NCI-H526 (cell line): ENCODE measurements at places on chromosomes 7 and 10.

- no peak for DNase-seq
Observed at GRCh38 chr10:43177595-43177994, 39.4 kb downstream of the CSGALNACT2 start.

GRCh38 chr10:49611816-49612512, 1.9 kb downstream of the SLC18A3 start:
- no peak for DNase-seq

DNA sequence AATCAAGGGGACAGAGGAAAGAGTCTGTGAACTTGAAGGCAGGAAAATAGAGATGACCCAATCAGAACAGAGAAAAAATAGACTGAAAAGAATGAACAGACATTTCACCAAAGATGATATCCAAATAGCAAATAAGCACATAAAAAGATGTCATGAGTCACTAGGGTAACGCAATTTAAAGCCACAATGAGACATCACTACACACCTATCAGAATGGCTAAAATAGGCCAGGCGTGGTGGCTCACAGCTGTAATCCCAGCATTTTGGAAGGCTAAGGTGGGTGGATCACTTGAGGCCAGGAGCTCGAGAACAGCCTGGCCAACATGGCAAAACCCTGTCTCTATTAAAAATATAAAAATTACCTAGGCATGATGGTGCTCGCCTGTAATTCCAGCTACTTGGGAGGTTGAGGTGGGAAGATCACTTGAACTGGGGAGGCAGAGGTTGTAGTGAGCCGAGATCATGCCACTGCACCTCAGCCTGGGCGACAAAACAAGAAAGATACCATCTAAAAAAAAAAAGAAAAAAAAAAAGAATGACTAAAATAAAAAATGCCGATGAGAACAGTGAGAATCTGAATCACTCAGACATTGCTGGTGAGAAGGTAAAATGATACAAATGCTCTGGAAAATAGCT, 100.9 kb downstream of the LHPP start:
- DNase-seq: no peak

DNA sequence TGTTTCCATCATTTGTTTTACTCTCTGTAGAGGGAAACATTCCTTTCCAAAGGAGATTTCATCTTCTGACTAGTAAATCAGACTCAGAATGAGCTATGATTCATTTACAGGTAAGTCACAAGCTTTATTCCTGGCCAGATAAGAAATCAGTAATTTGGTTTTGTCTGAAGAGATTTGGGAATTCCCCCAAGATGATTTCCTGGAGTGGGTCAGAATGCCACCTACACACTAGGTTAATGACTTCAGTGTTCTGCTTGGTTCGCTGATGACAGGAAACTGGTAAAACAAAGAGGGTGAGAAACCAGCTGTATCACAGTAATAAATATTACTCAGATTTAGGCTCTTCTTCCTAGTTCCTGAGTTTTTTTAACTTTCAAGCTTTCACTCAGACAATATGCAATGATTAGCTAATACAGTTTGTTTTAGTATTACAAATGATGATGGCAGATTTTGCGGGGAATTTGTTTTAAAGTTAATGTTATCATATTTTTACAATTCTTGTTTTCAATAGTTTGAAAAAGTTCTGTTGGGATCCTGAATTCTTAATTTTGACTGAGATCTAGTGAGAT, 8.3 kb upstream of the ASZ1 start:
- no peak for DNase-seq

- no peak for DNase-seq
Observed at GRCh38 chr7:3552499-3552898, 251.4 kb downstream of the SDK1 start.

DNA sequence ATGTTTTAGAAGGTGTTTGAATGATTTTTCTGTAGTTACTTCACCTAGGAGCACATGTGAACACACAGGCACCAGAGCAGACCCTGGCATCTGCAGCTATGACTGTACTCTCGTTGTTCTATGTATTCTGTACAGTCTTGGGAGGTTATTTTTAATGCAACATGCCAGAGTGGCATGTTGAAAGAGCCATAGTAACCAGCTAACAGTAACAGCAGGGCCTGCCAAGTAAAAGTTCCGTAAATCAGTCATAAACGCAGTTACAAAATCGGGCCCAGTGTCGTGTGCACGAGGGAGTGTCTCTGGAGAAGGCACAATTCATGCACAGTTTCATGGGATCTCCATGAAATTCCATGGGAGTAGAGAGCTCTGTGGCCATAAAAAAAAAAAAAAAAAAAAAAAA, 108.3 kb upstream of the CDK6 start:
- DNase-seq: no peak

GRCh38 chr7:4871930-4872675, 10.3 kb upstream of the PAPOLB start:
- DNase-seq: no peak

DNA sequence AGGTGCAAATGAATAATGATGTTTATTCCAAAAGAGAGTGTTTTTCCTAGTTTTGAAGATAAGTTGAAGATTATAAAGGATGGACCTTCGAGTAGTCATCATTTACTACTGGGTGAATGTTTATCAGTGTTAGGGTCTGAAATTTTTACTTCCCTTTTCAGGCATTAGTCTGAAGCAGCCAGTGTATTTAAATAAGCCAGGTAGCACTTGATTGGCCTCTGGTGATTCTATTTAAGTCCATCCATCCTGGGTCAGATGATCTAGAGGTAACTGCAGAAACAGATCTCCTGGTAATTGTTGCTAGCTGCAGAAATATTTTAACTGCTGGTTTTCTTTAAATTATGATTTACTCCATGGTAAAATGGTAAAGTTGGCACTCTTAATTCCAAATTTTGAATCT, 34.1 kb upstream of the AGR2 start:
- DNase-seq: no peak

DNA sequence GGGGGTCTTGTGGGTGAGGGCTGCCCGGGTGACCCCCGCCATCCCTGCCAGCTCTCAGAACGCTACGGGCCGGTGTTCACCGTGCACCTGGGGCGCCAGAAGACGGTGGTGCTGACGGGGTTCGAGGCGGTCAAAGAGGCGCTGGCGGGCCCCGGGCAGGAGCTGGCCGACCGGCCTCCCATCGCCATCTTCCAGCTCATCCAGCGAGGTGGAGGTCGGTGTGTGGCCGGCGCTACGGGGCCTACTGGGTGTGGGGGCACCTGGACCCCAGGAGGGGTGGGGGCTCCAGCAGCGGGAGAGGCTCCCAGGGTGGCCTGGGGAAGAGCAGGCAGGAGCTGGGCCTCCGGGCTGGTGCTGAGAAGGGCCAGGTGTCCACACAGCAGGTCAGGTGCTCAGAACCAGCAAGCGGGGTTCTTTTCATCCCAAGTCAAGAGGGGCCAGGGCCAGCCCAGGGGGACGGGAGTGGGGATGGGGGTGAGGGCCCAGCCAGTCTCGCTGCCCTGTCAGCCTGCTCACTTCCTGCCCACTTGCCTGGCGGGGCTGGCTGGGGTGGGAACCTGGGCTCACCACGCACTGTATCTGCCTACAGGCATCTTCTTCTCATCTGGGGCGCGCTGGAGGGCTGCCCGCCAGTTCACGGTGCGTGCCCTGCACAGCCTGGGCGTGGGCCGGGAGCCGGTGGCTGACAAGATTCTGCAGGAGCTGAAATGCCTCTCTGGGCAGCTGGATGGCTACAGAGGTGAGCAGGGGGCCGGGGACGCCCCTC, 1.6 kb downstream of the CYP2W1 start:
- no peak for DNase-seq

DNA sequence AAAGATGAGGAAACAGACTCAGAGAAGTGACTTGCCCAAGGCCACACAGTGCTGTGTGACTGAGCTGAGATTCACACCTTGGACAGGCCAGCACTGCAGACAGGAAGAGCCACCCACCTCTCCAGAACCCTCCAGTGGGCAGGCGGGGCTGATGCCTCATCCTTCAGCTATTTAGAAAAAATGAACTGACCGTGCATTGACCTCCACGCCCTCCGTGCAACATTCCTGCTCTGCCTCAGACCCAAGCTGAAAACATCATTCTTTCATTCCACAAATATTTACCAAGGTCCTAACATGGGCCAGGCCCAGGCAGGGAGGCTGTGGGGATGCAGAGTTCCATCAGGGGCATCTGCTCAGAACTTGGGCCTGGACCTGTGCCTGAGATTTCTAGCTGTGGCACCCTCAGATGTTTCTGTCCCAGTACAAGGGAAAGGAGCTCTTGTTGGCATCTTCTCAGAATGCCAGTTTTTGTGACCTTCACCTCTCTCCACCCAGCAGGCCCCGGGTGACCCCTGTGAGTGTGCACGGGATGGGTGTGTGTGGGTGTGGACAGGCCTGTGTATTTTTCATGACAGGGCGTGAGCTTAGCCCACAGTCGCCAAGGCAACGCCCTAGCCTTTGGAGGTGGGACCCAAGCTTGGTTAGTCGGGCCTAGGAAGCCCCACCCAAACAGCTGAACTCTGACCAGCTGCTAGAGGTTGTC, 6.5 kb downstream of the VSIR start:
- no peak for DNase-seq

GRCh38 chr7:84085998-84086397, 108.6 kb downstream of the SEMA3A start:
- no peak for DNase-seq

GRCh38 chr7:144527051-144527471, 123.6 kb upstream of the NOBOX start:
- no peak for DNase-seq

GRCh38 chr7:45923818-45924217, 2.7 kb upstream of the IGFBP3 start:
- DNase-seq: no peak

GRCh38 chr10:131271195-131271880, 40.2 kb downstream of the TCERG1L start:
- no peak for DNase-seq

DNA sequence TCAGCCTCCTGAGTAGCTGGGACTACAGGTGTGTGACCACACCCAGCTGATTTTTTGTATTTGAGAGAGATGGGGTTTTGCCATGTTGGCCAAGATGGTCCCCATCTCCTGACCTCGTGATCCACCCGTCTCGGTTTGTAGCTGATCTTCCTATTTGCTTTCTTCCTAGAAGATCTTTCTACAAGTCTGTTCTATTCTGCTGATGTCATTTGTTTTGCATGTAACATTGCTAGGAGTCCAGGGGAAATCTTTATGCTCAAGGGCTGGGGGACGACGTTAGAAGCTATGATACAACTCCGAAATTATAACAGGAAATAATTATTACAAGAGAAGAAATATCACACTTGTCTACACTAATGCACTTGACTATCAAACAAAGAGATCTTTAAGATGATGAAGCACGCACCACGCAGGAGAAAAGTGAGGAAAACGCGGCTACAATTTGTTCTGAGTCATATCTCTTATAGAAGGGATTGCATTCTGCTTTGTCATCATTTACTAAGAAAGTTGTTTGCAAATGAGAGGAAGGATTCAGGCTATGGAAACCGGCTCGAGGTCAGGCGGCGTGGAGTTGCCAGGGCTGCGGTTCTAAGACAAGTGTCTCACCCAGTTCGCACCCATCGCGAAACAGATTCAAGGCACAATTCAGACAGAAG, 103.0 kb upstream of the CARD11 start:
- no peak for DNase-seq

DNA sequence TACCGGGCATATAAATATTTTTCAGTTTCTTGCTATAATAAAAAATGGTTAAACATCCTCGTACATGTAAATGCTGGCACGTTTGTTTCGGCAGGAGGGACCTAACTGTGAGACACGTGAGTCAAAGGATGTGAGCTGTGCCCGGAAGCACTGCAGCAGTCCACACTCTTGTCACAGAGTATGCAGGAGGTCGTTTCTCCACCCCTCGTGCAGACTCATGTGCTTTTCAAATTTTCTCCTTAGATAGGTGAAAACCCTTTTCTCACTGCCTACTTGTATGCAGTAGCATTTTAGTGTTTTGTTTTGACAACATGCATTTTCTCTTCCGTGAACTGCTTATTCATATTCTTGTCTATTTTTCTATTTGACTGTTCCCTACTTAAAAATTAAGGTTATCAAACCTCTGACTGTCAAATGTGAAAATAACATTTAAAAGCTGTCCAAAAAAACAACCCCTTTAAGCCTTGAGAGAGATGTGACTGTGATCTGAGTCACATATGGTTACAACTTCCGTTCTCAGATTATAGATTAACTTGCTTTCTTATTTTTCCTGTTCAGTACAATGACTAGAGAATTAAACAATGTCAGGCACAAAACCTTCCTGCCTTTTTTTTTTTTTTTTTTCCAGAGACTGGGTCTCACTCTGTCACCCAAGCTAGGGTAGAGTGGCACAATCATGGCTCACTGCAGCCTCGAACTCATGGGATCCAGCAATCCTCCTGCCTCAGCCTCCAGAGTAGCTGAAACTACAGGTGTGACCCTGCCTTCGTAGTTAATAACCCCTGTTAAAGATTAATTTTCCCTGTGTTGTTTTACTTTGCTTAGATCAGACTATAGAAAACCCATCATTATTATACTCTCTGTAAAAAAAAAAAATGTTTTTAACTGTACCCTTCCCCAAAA, 45.1 kb downstream of the DPY19L1 start:
- no peak for DNase-seq

- DNase-seq: no peak
Observed at GRCh38 chr10:101766306-101766705, 9.6 kb downstream of the FGF8 start.

DNA sequence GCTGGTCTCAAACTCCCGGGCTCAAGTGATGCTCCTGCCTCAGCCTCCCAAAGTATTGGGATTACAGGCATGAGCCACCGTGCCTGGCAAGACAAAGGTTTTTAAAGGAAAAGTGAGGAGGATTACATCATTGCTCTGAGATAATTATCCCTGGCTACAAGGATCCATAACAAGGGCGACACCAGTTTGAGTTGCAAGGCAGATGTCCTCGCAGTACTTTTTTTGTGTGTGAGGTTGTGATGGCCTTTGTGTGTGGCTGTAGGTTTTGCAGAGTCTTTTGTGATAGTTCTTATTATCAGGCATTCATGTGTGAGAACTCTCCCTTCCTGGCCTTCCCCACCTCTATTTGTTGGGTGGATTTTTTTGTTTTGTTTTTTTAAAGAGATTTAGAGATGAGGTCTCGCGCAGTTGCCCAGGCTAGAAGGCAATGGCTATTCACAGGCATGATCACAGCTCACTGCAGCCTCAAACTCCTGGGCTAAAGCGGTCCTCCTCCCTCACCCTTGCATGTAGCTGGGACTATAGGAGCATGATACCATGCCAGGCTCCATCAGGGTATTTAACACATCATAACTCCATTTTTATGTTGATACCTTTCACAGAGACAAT, 10.0 kb downstream of the BTBD16 start:
- no peak for DNase-seq

DNA sequence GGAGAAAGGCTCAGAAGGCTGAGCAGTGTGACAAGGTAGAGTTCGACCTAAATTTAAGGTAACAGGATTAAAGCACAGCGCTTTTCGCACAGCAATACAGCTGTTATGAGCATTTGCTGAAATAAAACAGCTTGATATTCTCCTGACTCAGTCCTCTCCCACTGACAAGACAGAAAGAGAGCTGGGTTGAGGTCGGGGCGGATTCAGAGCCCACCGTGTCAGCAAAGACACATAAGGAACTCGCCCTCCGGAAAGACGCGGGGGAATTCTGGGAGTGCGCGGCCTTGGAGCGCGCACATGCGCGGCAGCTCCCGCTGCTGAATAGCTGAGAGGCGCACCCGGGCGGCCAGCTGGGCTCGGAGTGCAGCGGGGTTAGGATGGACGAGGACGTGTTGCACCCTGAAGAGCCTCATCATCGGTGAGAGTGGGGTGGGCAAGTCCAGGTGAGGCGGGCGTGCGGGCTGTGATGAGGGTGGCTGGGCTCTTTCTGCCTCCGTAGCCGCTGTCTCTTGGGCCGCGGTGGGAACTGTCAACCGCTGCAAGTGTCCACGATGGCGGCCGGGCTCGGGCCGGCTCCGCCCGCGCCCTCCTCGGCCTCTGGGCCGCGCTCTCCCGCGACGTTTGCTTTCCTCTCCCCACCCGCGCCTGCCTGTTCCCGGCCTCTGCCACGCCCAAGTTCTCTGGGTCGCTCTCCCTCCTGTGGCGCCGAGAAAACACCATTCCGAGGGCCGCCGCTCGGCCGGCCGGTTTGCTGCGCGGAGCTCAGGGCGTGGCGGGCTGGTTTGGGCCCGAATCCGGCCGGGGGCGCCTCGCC, 120.6 kb downstream of the LYZL1 start:
- no peak for DNase-seq
